Bronchial smooth muscle cell (primary cell): ENCODE measurements at places on chromosomes 12 and 14. TPM values are rescaled to one million over a fixed set of nuclear protein-coding genes. Genes with fewer than 3 reads are reported as not detected.

The PMEL gene
- total RNA-seq = 0.43 and 1.3 TPM in 2 replicates

The CPNE8 gene
- total RNA-seq = 3.3 and 9.0 TPM in 2 replicates

The INHBC gene
- total RNA-seq = not detected in 2 replicates

The POTEM gene
- not detected in 2 replicates for total RNA-seq
